ENCODE measurements at places on chromosomes 1 and 21.

GRCh38 chr1:209707308-209707707 is 2.7 kb downstream of the HSD11B1 start:
- peak; percentile 35 for DNase-seq

- DNase-seq = no peak
These were observed 246.9 kb upstream of the LRRC7 start for GRCh38 chr1:69320757-69321211.

DNA sequence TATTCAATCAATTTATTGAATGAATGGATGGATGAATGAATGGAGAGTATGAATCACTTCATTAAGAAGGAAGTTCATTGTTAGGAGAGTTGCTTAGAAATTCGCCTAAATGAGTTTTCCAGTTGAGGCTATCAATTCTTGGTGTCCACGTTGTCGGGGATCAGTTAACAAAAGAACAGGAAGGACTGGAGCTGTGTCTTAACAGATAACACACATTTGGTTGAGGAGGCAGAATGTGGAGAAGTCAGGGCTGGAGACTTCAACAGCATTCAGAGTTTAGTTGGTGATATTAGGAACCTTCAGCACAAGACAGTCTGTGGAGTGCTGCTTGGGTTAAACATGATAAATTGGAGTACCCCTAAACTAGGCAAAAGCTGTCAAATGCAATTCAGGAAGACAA is 33.7 kb downstream of the ZBTB18 start:
- DNase-seq = no peak

- no peak for DNase-seq
These were observed 64.8 kb downstream of the EPHB2 start for GRCh38 chr1:22775478-22775877.

DNA sequence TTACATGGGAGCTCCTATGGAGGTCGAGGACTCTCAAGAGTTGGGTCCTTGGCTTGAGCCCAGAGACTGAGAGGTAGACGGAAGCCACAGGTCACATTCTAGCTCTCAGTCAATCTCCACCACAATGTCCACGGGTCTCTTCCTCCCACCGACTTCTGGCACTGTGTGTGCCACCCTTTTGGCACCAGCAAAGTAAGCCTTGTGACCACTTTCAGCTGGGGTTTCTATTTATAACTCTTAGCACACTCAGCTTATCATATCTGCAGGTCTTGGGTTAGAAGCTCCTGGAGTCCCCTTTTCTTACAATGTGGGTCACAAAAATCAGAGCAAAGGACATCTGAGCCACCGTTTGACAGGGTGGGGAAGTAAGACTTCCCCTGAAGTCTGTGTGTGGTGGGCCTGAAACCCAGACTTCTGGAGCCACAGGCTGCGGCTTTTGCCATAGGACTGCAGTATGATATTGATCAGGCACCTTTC is 28.3 kb downstream of the NCMAP start:
- DNase-seq = no peak

DNA sequence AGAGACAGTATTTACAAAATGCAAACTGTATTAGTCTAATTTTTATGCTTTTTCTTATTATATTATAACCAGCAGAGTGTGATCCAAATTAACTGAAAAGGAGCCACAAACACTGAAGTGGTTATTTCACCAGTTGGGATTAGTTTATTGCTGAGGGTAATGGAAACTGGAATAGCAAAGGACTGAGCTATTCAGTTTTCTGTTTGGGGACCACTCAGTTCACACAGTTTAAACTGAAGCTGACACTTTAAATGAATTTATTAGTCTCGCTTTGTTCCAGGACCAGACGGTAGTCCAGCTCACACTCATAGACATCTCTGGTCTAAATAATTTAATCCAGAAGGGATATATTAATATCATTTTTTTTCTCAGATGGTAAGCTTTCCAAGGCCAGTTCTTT is 410.7 kb downstream of the LTN1 start:
- no peak for DNase-seq

DNA sequence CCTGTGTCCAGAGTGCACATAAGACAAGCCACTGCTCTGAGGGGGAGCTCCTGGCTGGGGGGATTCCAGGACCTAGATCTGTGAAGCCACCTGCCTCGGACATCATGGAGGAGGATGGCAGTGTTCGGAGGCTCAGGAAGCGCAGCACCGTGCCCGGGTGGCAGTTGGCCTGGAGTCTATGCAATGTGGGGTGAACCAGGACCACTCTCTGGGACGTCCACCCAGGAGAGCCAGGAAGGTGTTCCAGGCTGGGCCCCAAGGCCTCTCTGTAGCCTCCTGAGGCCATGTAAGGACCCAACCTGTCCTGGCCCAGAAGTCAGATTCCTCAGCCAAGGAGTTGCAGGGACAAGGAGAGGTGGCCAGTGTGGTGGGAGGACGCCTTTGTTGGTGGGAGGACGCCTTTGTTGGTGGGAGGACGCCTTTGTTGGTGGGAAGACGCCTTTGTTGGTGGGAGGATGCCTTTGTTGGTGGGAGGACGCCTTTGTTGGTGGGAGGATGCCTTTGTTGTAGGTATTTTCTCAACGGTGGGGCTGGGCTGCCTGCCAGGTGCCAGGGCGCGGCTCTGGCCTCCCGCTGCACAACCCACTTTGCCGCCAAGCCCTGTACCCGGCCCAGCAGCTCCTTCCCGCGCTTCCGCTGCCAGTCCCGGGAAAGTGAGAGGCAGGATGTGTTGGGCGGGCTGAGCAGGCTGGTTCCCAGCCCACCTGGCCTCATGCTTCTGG is 30.6 kb upstream of the BMP8B start:
- no peak for DNase-seq

GRCh38 chr1:172443666-172444453 is at the start of gene PIGC:
Gene PIGC, minus strand, starts transcription at chr1:172444069. Its CDS starts 1,447 bp downstream, at chr1:172442622.
- peak; percentile 87 for DNase-seq

DNA sequence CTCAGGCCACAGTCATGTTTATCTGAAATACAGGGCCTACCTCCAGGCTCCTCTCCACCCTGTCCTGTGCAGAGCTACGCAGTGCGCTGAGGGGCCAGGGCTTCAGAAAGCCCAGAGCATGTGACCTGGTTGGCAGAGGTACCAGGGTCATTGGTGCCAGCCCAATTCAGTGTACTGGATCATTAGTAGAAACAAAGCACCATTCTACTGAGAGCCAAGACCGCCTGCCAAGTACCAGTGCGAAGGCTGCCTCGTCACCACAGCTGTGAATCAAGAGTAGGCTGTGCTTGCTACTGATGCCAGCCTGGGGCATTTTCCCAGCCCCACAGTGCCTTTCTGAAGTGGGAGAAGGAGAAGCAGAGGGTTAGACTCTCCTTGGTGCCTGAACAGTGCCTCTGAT is 59.8 kb downstream of the CAPN9 start:
- no peak for DNase-seq

DNA sequence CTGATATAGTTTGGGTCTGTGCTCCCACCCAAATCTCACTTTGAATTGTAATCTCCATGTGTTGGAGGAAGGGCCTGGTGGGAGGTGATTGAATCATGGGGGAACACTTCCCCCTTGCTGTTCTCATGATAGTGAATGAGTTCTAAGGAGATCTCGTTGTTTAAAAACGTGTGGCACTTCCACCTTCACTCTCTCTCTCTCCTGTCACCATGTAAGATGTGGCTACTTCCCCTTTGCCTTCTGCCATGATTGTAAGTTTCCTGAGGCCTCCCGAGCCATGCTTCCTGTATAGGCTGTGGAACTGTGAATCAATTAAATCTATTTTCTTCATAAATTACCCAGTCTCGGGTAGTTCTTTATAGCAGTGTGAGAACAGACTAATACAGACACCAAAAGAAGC is 40.4 kb downstream of the FRRS1 start:
- DNase-seq = no peak

DNA sequence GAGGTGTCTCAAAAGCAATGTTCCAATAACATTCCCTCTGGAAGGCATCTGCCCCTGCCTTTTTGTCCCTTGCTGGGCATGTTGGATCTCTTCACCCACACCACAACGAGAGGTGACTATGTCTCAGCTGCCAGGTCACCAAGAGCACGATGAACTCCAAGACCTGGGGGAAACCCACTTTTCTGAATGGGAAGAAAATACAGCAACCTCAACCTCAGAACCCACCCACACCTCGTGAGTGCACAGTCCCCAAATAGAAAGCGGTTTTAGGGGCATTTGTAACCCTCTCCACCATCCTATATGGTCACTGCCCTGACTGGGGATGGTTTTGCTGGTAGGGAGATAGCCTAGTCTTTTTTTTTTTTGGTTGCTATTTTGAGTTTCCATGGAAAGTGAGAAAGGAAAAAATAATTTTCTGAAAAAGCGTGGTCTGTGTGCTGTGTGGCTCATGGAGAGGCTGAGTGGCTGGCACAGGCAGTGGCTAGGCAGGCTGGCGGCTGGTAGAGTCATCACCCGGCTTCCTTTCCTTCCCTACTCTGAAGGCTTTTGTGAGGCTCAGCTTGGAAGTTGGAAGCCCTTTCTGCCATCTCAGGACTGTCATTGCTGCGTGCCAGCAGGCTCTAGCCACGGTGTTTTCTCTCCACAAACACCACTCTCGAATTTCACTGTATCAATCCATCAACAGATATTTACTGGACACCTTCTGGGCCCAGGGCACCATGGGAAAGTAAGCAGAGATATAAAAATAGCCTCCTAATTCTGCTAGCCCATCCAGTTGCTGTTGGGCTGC is 15.8 kb downstream of the TSPAN2 start:
- no peak for DNase-seq

GRCh38 chr1:43137445-43138052 is 34.5 kb downstream of the EBNA1BP2 start:
- no peak for DNase-seq

Data from fibroblast of the aortic adventitia (primary cell).